ENCODE measurements at places on chromosomes 11 and 22.

GRCh38 chr11:2768471-2769408 lies 68.9 kb upstream of the KCNQ1OT1 start:
- no peak for DNase-seq

GRCh38 chr11:72483412-72484186 lies 49.3 kb upstream of the CLPB start:
- no peak for DNase-seq

DNA sequence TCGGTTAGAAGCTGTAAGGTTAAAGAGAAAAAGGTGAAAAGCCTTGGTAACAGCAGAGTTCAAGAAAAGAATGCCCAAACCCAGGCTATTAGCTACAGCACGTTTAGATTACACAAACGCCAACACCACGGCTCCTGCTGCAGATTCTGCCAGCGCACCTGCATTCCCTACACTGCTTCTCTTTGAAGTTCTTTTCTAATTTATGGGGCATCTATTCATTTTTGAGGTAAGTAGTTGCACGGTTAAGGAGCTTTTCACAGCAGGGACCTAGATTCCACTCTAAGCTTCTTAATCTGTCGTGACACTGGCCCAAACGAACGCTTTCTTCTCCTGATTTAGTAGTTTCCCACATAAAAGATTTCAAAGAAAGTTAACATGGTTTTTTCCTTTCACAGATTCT lies 38.0 kb upstream of the CHKA start:
- DNase-seq: no peak

GRCh38 chr11:10728789-10729472 lies 22.1 kb upstream of the CTR9 start:
- no peak for DNase-seq

GRCh38 chr22:45185718-45186514 lies 22.2 kb downstream of the NUP50 start:
- DNase-seq: no peak

DNA sequence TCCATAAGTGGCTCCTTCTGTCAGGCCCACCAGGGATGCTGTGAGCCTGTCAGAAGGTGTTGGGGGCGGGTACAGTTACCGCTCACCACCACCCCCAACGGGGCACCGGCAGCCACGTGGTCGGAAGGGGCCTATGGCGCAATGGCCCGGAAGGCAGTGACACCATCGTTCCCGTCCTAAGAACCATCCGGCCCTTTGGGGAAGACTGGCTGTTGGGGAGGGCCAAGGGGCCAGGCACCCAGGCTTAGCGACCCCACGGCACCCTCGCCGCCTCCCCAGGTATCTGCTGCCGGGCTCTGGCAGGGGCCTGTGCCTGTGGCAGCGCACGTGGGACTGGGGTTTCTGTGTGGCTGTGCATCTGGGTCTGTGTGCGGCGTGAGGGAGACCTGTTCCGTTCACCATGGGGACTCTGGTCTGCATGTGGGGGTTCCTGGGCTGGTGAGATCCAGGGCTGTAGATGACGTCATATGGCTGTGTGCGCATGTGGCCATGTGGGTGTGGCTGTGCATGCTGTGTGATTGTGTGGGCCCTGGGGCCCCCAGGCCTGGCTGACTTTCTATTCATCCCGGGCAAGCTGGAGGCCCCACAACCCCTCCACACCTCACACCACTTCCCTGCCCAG lies 717 bp downstream of the OSM start:
- DNase-seq: no peak

- no peak for DNase-seq
These were observed 63.1 kb upstream of the GRAMD1B start for GRCh38 chr11:123366924-123367323.

DNA sequence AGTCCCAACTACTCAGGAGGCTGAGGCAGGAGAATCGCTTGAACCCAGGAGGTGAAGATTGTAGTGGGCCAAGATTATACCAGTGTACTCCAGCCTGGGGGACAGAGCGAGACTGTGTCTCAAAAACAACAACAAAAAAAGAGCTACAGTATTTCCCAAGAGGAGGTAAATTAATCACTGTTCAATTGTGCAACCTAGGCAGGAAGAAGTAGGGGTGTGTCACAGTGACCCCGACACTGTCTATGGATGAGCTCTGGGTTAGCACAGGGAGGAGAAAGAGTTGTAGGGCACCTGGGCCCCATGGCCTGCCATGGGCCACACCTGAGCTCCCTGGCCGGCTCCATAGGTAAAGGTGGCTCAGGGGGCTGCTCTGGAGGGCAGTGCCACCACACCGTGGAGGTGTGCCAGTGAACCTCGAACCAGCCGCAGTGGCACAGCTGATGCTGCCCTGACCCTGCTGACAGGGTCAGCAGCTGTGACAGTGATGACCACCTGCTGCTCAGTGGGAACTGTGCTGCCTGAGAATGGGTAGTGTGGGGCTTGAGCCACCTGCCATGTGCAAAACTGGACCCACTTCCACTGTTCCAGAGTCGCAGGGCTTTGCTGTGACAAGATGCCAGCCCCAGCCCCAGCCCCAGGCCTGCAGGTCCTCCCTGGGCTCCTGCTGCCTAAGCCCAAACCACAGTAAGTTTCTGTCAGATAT lies 84.0 kb upstream of the PITPNB start:
- no peak for DNase-seq

GRCh38 chr11:115636753-115637527 lies 132.7 kb upstream of the CADM1 start:
- no peak for DNase-seq

GRCh38 chr11:35261197-35261596 lies 122.2 kb downstream of the CD44 start:
- DNase-seq: no peak

GRCh38 chr11:12090761-12091258 lies 19.6 kb upstream of the MICAL2 start:
- no peak for DNase-seq

- DNase-seq: no peak
These were observed 2.6 kb upstream of the CHADL start for GRCh38 chr22:41243361-41243760.

DNA sequence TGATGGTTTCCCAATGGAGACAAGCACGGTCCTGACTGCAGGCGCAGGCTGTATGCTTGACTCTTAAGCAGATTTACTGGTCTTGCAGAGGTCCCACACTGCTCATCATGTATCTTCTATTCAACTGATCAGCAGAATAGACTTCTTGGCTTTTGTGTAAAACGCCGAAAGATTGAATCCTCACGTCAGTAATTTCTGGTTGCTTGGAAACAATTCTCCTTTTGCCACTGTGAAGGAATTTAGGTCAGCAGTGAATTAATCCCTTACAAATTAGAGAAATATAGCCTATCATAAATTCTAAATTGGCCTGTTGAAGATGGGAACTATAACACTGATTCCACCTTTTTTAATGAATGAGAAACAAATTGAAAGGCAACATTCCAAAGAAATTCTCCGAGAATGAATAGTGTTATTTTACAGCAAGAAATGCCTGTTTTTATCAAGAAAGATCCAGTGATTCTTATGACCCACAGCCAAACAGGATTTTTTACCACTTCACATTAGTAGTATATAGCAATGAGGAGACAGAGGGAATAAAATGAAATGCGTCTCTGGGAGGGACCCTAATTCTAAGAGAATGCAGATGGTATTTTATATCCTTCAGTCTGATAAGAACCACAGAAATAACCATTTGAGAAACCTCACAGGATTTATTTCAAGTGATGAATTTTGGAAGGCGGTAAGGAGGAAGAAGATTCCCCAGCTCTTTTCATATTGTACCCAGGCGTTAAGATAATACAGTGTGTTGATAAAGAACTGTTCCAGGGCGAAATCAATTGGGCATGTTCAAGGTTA lies 362.5 kb downstream of the RAB38 start:
- DNase-seq: no peak

- DNase-seq: no peak
These were observed 40.2 kb downstream of the BIRC2 start for GRCh38 chr11:102387043-102387781.

DNA sequence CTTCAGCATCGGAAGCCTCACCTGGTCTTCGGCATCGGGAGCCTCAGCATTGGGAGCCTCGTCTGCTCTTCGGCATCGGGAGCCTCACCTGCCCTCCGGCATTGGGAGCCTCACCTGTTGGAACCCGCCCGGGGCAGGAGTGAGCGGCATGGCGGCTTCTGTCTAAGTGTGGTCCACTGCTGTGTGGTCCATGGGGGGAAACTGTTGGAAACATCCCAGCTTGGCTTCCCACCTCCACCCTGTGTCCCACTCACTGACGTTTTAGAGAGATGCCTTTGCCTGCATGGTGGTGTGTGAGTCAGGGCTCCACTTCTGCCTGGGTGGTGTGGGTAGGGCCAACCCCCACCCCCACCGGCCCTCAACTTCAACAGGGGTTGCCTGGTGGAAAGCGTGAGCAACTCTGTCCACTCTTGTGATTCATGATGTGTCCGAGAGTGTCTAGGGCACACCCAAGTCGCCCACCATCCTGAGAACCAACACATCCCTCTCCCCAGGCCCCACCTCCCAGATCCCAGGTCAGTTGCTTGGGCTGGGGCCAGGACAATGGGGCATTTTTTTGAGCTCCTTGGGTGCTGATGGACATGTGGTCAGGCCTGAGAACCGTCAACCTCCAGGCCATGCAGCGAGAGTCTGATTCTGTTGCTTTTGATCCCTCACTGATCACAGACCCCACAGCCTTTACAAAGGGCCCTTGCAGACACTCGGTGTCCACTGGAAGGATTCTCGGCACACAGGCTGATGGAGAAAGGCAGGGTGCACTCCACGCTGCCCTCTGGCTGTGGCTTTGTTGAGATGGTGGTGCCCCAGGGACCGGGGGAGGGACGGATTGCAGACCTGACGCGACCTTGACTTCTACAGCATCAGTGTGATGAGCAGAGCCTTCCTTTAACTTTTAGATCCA lies 406.7 kb downstream of the TBC1D22A start:
- DNase-seq: no peak

GRCh38 chr11:33234397-33235190 lies 22.6 kb upstream of the HIPK3 start:
- no peak for DNase-seq

GRCh38 chr11:7690648-7691047 lies 15.6 kb downstream of the OVCH2 start:
- no peak for DNase-seq

DNA sequence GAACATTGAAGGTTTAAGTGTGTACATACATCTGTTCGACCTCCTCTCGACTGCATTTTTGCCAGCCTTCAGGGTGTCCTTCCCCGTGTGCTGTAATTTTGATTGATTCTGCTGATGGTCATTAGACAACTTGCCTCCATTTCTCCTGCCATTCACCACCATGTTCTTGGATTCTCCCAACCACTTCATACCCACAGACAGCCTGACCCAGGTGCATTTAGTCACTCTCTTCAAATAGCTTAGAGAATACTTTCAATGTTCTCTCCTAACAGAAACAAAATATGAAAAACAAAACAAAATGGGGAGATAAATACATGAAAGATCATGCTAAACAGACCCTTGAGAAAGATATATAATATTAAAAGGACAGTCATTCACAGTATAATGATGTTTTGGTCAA lies 23.2 kb downstream of the KMT5B start:
- no peak for DNase-seq

DNA sequence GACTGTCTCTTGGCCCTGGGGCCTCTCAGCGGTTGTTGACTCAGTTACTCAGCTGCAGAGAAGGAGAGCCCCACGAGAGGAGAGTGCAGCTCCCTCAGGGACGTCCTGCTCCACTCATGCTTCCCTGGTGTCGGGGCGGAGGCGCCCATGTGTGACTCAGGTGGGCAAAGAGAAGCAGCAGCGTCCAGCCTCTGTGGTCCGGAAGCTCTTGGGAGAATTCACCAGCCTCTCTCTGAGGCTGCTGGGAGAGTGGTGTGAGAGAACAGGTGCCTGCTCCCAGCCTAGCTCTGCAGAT lies 25.7 kb downstream of the GLB1L2 start:
- DNase-seq: no peak

Data from astrocyte of the cerebellum (primary cell).